ENCODE measurements at places on chromosomes 4 and X. TPM values are rescaled to one million over a fixed set of nuclear protein-coding genes. Genes with fewer than 3 reads are reported as not detected.

The ADH4 gene
- not detected for total RNA-seq

The ADH1B gene
- total RNA-seq = not detected

GRCh38 chrX:150329282-150329681, 33.8 kb upstream of the MAMLD1 start:
- DNase-seq = no peak

The ENOPH1 gene
- 18.4 TPM for total RNA-seq

The GAB3 gene
- 16.5 TPM for total RNA-seq

DNA sequence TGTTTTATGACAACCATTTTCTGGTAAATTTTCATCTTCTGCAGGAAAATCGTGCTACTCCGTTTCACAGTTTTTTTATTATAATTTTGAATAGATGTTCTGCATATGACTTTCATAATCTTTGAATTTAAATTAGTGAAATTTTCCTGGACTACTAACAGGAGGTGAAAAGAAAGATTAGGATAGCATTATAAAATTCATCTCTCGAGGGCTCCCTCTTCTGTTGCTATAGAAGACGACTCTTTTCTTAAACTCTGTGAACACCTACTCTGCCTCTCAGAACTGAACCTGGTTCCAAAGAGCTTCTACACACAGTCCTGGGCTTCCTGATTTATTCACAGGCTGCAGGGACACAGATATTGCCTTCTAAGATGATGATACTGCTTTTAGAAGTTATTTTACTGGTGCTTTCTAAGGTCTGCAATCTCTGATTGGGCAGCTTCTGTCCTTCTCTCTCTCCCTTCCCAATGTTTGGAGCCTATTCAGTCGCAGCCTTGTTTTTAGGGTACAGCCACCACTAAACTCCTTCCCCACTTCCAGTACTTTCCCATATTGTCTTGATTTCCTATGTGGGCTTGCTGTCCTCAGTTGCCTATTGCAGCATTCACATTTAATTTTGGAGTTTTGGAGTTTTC, 10.1 kb upstream of the SAP30 start:
- no peak for DNase-seq

GRCh38 chr4:10734697-10735096, 50.1 kb upstream of the CLNK start:
- DNase-seq = no peak

- no peak for DNase-seq
These were observed 40.0 kb downstream of the TXK start for GRCh38 chr4:48093991-48094416.

DNA sequence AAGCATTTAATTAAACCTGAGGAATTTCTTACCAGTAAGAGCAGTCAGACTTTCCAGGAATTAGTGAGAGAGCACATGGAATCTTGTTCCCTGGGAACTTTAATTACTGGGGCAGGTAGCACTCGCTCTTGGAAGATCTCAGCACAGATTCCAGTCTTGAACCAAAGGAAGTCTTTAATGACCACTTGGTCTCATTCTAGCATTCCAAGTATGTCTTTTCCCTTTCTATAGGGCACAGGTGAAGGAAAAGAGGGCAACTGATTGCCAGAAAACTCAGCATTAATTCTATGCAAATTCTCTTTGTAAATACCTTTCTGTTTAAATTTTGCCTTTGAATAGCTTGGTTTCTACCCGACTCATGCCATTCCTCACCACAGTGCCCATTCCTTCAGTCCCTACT, 236.6 kb downstream of the LDB2 start:
- no peak for DNase-seq

DNA sequence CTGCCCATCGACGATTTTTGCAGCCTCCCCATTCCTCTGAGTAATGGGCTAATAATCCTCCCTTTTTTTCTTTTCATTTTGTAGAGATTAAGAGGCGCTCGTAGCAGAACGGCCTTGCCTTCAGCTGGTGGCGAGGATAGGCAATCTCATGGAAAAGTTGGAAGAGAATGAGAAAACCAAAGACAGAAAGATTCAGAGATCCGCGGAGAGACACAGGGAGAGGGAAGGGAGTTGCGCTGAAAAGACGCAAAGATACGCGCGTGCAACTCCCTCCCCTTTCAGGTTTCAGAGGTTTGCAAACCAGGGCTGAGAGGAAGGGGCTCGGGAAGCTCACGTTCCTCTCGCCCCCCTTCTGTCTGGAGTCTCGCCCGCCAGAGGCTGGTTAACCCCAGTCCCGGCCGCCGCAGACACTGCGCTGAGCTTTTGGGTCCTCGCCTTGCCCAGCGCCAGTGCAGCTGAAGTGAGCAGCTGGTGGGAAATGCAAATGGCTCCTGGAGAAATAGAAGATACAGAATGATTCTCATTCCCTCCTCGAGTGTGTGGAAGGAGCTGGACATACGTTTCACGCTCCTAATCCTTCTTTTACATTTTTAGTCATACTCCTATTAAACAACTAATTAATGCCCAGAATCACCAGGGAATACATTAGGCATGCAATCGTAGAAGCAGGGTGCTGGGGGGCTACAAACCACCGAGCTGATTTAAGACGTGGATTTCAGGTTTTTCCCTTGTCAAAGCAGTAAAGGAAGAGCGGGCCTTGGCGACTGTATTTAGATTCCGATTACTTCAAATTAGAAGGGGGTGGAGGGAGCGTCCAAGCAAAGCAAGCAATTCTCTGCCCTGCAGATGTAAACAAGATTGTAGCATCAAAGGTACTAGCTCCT, 16.6 kb upstream of the PITX2 start:
- no peak for DNase-seq

The CXCL8 gene
- 0.32 TPM for total RNA-seq

- no peak for DNase-seq
These were observed 29.7 kb downstream of the IL21 start for GRCh38 chr4:122591196-122591595.

- no peak for DNase-seq
These were observed 111.7 kb downstream of the LINC00632 start for GRCh38 chrX:140821280-140821679.

The USP26 gene
- total RNA-seq = not detected

GRCh38 chrX:16368696-16369095, 201.4 kb downstream of the MAGEB17 start:
- no peak for DNase-seq

The CFAP47 gene
- not detected for total RNA-seq
